Activated naive CD4-positive, alpha-beta T cell treated with anti-CD3 and anti-CD28 coated beads, Interleukin-2, amount 50 U/mL, for 72 hours (primary cell): ENCODE measurements at places on chromosomes 13 and 19.

GRCh38 chr19:35689836-35690235 lies 14.5 kb upstream of the ZBTB32 start:
- no peak for DNase-seq

DNA sequence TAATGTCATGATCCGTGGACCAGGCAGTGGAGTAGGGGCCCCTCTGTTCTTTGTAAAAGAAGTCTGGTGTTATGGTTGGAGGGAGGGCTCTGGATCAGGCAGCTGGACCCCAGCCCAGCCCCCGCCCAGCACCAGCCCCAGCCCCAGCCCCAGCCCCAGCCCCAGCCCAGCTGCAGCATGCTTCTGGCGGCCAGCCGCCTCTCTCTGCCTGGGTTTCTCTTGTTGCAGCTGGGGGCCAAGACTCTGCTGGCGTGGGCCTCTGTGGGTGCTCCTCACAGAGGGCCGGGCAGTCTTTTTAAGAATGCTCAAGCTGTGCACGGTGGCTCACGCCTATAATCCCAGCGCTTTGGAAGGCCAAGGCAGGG lies 17.9 kb downstream of the DOT1L start:
- no peak for DNase-seq

DNA sequence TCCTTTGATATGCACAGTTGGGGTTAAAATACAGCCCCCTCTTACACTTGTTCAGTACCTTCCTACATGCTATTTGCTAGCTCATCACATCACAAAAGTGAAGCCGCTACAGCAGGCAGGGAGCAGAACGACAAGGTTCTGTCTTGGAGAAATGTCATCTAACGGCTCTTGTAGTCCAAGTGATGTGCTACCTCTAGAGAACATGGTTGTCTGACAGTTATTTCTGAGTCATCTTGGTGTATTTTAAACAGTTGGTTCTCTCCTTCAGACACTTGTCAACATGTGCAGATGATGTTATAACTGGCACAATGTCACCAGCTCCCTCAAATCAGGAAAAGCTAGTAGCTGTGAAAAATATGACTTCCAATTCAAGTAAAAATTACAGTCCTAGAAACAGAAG lies 865.0 kb downstream of the PCDH9 start:
- DNase-seq = no peak

GRCh38 chr19:45668342-45668871 lies 386 bp downstream of the GIPR start:
- DNase-seq = no peak

DNA sequence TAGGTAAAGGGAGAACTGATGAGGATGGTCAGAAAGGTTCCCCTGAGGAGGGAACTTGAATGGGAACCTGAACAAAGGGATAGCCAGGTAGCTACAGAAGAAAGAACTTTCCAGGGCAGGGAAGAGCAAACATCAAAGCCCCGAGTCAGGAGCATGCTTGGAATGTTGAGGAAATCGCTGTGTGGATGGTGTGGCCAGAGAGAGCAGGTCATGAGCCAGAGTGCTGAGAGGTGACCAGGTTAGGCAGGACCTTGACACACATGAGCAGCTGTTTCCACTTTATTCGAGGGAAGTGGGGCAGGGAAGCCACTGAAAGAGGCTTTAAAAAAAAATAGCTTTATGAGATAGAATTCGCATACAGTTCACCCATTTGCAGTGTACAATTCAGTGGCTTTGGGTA lies 4.4 kb downstream of the RAB8A start:
- no peak for DNase-seq

GRCh38 chr19:21317821-21318220 lies 11.4 kb downstream of the ZNF708 start:
- no peak for DNase-seq

DNA sequence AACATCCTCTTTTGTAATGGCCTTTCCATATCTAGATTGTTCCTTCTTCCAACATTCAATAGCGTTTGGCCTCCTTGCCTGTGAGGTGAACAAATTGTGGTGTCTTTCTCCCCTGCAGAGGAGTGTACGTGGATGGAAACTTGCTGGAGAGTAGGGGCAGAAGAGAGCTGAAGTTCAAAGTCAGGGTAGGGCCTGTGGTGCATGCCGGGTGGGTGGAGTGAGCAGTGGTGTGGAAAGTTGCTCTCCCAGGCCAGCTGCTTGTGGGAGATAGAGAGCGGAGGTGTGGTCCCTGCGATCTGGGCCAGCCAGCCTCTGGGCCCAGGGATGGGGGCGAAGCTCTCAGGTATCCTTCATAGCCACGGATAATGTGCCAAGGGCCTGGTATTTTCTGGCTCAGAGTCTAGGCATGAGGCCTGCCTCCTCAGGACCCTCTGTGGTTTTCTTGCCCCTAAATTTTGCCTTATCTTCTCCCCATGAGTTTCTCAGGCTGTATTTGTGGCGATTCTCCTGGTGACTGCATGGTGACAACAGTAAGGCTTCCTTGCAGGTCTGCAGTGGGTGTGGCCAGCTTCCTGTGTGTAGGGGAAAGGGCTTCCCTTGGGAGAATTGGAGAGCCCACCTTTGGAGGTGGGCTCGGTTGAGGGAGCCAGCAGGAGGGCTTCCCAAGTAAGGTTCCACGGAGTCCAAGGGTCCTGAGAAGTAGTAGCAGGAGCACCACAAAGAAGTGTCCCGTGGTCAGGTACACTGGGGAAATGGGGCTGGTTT lies 6.7 kb downstream of the RGCC start:
- peak; percentile 54 for DNase-seq

DNA sequence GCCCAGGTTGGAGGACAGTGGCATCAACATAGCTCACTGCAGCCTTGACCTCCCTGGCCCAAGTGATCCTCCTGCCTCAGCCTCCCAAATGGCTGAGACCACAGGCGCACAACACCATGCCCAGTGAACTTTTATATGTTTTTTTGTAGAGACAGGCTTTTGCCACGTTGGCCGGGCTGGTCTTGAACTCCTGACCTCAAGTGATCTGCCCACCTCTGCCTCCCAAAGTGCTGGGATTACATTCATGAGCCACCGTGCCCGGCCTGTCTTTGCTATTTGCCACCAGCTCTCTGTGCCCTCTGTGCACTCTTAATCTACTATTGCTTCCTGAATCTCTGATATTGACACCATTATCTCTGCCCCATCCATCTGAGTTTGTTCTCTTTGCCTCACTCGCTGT lies 34.3 kb upstream of the LRRC4B start:
- no peak for DNase-seq

DNA sequence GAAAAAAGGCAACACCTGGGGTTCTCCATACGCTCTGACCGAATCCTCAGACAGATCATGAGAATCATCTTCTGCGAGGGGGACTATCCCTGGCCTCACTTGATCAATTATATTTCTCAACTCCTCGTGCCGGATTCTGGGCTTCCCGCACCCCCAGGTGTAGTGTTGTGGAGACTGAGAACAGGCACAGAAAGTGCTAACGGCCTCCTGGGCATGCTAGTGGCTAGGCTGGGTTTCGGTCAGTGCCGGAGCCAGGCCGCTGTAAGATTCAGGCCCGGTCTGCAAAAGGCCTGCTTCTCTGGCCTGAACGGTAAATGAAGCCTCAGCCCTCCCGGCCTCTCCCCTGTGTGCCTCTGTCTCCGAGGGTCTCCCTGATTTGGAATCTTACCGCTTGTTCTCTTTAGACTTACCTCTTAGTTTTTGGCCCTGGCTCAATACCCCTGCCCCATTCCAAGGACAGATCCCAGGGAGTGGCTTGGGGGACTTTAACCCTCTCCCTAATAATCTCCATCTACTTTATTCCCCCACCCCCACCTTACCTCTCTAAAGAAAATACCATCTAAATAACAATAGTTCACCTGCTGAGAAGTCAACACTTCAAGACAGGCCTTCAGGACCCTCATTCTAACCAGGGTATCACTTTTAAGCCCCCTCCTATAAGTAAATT lies 79.0 kb upstream of the MEDAG start:
- no peak for DNase-seq

- no peak for DNase-seq
These were observed at the start of gene GPR12 for GRCh38 chr13:26759907-26760831. TSS of gene GPR12 (minus strand) at chr13:26760786. CDS start at chr13:26759827, 959 bp downstream.

DNA sequence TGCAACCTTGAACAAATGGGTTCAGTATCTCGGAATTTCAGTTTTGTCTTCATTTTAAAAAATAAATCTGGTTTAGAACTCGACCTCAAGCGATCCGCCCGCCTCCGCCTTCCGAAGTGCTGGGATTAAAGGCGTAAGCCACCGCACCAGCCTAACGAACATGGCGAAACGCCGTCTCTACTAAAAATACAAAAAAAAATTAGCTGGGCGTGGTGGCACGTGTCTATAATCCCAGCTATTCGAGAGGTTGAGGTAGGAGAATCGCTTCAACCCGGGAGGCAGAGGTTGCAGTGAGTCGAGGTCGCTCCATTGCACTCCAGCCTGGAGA lies 571 bp downstream of the ZNF302 start:
- DNase-seq = no peak

DNA sequence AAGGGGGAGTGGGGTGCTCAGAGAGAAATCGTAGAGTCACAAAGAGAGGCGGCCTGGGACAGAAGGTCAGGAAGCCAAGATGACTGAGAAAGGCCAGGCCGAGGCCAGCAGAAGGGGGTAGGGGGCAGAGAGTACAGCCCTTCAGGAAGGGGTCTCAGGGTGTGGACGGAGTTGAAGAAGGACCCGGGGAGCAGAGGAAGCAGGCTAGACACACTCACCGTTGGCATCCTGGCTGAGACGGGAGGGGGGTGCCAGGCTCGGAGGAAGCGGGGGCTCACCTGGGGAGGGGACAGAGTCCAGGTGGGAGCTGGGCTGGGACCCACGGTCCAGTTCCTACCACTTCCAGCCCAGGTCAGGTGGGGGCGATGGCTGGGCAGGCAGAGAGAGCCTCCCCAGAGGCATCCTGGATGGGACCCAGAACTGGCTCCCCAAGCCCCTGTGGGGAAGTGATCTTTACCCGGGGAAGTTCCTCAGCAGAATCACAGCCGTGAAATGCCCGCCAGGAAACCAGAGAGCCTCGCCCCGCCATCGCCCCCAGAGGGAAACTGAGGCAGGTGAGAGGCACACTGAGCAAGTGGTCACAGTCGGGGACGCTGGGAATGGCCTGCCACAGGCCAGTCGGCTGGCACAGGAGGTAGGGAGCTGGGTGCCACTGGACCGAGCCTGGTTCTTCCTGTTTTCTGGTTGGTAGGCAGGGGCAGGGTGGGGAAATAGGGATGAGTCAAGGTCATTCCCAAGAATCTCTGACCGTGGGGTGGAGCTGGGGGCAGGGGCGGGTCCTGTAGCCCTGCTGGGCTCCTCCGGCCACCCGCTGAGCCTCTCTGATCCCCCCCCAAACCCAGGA lies 1.4 kb downstream of the MATK start:
- DNase-seq = no peak

DNA sequence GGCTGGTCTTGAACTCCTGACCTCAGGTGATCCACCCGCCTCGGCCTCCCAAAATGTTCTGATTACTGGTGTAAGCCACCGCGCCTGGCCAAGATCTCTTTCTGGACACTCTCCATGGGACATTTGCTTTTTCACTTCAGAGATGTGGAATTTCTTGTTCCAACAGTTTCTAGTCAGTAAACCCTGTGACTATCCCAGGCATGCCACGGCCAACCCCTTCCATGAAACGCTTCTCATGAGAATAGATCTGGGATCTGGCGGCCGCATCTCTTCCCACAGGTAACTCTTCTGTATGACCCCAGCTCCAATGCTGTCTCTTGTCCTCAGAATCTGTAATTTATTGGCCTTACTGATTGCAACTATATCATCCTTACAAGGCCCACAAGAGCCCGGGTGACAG lies 16.2 kb downstream of the PLPP2 start:
- DNase-seq = no peak
